ENCODE measurements at places on chromosomes 5 and 9.

GRCh38 chr9:92444841-92445240, 20.6 kb upstream of the OMD start:
- DNase-seq = no peak

DNA sequence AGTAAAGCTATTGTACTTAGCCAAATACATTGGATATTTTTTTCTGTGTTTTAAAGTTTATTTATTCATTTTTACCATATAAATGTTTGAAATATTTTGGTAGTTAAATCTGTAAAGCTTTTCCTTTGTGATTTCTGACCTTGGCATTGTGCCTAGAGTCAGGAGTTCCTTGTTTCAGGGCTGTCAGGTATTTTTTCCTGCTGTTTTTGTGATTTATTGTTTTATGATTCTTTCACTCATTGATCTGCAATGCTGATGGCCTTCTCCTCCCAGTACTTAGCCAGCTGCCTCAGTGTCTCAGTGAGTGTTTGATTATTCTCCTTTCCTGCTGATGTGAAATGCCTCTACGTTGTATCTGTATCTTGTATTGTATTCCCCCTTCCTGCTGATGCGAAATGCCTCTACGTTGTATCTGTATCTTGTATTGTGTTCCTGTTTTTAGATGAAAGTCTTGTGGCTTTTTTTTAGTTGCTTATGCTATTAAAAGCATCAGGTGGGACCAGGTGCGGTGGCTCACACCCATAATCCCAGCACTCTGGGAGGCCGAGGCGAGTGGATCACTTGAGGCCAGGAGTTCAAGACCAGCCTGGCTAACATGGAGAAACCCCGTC, 61.0 kb downstream of the EHMT1 start:
- no peak for DNase-seq

- DNase-seq = no peak
These were observed 1.0 kb downstream of the GGTA1 start for GRCh38 chr9:121498487-121499176.

DNA sequence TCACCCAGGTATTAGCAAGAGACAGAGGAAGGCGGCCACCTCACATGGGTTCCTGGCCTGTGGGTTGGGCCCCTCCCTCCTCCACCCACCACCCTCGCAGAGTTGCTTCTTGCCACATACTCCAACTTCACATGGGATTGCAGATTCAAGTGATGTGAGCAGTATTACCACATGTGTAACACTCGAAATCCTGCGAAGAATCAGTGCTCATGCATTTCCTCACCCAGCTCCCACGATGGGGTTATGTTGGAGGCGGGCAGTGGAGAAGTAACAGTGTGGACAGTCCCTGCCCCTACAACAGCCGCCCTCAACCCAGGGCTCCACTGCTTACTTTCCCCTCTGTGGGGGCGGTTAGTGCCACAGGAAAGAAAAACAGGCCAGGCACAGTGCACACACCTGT, 3.9 kb upstream of the FBP1 start:
- DNase-seq = no peak

GRCh38 chr9:127182901-127183746, 60.7 kb upstream of the ANGPTL2 start:
- no peak for DNase-seq

GRCh38 chr5:59596586-59597350, 296.8 kb downstream of the PDE4D start:
- DNase-seq = no peak

- DNase-seq = no peak
These were observed 26.5 kb downstream of the TMEFF1 start for GRCh38 chr9:100499460-100499859.

- DNase-seq = no peak
These were observed 55.9 kb downstream of the OTULIN start for GRCh38 chr5:14720236-14720923.
